ENCODE measurements at places on chromosomes 2 and 18.

GRCh38 chr18:78304192-78305164, 675.1 kb upstream of the SALL3 start:
- no peak for DNase-seq

- no peak for DNase-seq
Measured at GRCh38 chr2:124272261-124272841, 247.3 kb downstream of the CNTNAP5 start.

DNA sequence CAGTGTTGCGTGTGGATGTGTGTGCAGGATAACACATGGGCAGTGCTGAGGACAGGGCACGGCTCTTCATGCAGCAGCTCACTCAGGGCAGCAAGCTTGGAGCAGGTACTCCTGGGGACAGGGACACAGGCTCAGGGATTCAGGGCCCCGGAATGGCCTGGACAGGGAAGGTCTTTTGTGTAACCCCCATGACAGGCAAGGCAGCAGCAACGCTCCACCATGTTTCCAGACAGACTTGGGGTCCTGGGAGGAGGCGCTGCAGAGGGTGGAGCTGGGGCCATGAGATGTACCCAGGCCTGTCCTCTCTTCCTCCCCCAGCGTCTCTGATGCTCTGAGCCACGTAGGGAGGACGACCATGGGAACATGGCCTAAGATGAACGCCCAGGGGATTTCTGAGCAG, 58.3 kb downstream of the ADNP2 start:
- no peak for DNase-seq

DNA sequence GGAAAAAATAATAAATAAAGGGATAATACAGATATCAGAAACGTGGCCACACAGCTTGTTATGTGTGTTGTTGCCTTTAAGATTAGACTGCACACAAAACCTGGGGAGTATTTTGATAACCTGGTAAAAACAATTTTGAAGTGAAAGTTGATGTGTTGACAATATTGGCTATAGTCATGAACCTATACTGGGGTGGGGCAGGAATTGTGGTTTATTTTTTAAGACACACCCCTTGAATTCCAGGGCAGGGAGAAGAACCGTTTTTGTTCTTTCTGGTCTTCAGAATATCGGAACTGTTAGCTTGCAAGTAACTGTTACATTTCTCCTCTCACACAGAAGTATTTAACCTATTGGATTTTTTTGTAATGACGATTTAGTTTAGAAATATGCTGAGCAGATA, 80.4 kb downstream of the LIMS1 start:
- DNase-seq: no peak

GRCh38 chr2:179817181-179817841, 44.1 kb downstream of the ZNF385B start:
- no peak for DNase-seq

GRCh38 chr18:58785171-58785805, 79.4 kb upstream of the ZNF532 start:
- DNase-seq: peak; percentile 54

GRCh38 chr2:158205215-158205614, 103.5 kb downstream of the UPP2 start:
- no peak for DNase-seq

GRCh38 chr2:190216829-190217228, 102.8 kb downstream of the HIBCH start:
- DNase-seq: no peak

All from ureter (tissue), 1 donor.